GM12891 (cell line): ENCODE measurements at places on chromosomes 7 and 10.

DNA sequence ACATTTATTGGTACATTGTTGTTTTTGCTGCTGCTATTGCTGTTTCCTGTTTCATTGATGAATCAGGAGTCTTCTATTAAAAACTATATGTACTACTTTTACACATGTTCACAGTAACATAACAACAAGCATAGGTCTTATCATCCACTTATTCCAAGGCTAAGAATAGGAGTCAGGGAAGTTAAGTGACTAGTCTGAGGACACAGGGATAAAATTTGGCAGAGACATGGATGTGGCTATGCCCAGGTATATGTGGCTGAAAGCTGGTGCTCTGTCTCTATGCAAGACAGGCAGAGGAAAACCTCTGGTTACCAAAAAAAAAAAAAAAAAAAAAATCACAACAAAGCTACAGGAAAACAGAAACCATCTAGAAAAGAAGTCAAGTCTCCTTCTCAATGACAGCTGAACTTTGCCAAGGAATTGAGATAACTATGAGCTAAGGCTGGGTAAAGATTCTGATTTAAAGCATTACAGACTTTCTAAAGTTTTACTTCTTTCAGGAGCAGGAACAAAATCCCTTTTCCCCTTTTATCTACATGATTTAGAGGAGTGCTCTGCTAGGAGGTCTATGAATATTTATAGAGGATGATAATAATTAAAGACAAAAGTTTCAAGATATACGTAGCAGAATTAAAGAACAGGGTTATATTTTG lies 70.0 kb downstream of the GPR141 start:
- DNase-seq = no peak

DNA sequence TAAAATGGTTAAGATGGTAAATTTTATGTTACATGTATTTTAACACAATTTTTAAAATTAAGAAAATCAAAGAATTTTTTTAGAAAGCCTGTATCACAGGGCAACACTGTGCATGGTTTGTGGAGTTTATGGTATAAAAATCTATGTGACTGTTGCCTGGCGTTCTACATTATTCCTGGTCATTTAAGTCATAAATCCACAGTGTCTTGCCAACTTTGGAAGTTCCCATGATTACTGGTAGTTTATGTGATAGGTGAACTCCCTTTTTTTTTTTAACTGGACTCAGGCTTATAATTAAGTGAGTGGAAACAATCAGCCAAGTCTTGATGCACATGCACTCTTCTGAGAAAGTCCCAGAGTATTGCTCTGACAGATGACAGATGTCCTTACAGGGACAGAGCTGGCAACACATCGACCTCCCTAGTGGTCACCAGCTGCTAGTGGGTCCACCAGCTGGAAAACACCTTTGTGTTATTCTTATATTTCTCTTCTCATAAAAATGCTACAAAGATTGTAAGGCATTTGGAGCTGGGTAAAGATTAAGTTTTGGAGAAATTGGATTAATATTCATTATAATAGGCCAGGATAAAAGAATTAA lies 8.8 kb upstream of the STN1 start:
- DNase-seq = no peak

DNA sequence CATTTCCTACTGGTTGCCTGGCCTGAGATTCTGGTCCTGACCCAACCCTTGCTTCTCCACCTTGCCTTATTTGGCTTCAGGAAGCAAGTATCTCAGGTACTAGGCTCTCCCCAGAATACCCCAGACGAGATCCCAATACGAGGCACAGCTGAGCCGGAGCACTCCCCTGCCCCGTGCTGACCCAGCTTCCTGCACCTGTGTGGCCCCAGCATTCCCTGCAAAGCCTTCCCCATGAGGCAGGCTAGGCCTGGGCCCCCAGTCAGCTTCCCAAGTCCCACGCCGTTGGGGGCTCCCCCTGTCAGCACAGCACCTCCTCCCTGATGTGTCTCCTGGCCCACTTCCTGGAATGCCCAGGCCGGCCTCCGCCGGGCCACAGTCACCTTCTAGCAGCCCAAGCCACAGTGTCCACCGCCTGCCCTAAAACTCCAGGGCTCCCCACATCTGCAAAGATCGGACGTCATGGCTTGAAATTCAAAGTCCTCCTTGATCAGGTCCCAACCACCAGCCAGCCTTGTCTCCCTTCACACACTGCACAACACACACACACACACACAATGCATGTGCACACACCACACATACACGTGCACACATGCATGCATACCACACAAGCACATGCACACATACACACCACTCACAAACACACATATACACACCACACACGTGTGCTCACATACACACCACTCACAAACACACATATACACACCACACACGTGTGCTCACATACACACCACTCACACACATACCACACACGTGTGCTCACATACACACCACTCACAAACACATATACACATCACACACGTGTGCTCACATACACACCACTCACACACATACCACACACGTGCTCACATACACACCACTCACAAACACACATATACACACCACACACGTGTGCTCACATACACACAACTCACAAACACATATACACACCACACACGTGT lies 78.9 kb upstream of the FOXK1 start:
- no peak for DNase-seq

DNA sequence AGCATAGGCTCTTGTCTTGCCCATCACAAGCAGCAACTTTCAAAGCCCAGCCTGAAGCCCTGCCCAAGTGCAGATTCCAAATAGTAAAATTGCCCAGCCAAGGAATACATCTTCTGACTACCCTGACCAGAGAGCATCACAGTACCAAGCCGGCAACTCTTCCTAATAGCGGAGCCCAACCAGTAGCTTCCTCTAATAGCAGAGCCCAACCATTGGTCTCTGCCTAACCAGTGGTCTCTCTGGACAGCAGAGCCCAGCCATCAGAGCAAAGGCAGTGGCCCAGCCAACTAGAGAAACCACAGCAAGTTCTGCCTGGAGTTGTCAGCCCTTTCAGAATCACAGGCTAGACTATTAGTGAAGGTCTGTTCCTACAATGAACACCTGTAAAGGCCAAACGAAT lies 285.6 kb downstream of the HGF start:
- no peak for DNase-seq

GRCh38 chr7:13792208-13792607 lies 197.3 kb downstream of the ETV1 start:
- DNase-seq = no peak

- no peak for DNase-seq
These were observed 182.1 kb upstream of the CDC14C start for GRCh38 chr7:48742079-48742798.
